CD8-positive, alpha-beta memory T cell (primary cell): ENCODE measurements at places on chromosomes 13 and 19.

GRCh38 chr19:3276341-3276799 lies 51.9 kb downstream of the CELF5 start:
- no peak for DNase-seq

- DNase-seq, result no peak
Measured at GRCh38 chr19:49951806-49952478, 9.0 kb downstream of the SIGLEC11 start.

- DNase-seq, result no peak
Measured at GRCh38 chr13:100124265-100124664, 35.4 kb downstream of the PCCA start.

DNA sequence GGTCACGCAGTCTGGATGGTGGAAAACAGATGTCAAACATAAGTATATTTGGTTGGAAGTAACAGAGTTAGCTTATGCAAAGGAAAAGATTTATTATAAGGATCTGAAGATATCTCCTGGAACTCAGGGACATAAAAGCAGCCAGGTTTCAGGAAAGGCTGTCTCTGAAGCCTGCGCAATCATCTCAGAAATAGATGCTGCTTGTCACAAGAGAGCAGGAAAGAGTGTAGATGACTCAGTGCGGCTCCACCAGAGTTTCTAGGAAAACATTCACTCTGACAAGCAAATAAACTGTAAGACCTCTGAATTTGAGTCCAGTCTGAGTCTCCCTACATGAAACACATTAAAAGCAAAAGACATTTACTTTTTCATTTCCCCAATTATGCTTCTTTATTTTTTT lies 220.4 kb upstream of the HTR2A start:
- no peak for DNase-seq

DNA sequence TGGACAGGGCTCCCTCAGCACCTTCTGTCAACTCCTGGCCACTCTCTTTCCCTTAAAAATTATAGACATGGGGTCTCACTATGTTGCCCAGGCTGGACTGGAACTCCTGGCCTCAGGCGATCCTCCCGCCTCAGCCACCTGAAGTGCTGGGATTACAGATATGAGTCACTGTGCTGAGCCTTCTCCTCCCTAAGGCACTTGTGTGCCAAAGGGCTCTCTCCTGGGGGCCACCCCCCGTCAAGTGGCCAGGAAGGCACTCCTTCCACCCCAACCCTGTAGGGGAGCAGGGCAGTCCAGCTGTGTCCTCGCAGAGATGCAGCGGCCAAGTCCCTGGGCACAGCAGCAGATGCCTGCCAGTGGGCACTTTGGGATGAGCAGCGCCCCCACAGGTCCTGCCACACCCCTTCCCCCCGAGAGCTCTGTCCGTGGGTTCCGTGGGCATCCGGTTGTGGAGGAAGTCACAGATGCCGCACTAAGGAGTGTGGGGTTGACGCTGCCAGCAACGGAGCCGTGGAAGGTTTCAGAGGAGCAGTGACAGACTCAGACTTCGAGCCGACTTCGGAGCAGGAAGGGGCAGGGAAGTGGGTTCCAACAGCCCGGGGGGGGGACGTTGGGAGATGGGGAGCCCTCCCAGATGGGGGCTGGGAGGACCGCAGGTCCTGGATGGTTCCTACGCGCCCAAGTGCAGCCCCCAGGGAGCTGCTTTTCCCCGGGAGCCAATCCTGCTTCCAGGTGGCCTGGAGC lies 3.3 kb upstream of the UQCR11 start:
- DNase-seq, result peak; percentile 43

- no peak for DNase-seq
Measured at GRCh38 chr13:34764246-34764645, 177.8 kb upstream of the NBEA start.

- DNase-seq, result no peak
Measured at GRCh38 chr19:3543150-3544057, 4.4 kb downstream of the TEKTIP1 start.

GRCh38 chr13:46401432-46401831 lies 14.4 kb upstream of the RUBCNL start:
- no peak for DNase-seq

DNA sequence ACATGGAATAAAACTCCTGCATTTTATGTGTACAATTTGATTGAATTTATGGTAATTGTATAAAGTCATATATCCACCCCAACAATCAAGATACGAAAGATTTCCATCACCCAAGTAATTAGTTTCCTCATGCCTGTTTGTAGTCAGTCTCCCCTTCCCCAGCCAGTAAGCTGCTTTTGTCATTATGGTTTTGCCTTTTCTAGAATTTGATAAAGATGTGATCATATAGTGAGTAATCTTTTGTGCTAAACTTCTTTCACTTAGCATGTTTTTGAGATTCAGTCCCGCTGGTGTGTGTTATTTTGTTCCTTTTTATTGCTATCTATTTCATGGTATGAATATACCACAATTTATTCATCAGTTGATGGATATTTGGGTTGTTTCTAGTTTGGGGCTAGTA lies 16.0 kb downstream of the ITM2B start:
- DNase-seq, result no peak
